Keratinocyte (primary cell): ENCODE measurements at places on chromosomes 13 and 19. TPM values are rescaled to one million over a fixed set of nuclear protein-coding genes. Genes with fewer than 3 reads are reported as not detected.

DNA sequence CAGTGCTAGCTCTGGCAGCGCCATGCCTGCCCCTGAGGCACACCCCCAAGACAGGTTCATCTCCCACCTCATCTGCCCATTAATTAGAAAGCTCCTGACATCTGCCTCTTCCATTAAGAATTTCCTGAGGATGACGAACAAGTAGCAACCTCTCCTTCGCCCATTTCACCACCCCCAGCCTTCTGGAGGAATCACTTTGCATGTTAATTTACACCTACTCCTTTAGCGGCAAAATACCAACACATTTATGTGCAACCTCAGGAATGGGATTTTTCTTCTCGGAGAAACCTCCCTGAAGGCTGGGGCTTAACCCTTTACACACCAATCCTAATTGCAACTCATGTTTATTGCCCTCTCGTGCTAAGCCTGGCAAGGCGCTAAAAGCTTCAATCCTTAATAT is 13.8 kb downstream of the SLC7A1 start:
- H3K4me1 ChIP-seq = peaks cover 83% of the 10 kb centered on the region
- DNase-seq = no peak
- peak overlapping the region; percentile 39 for H3K4me3 ChIP-seq
- peak overlapping the region; percentile 29 for H3K27ac ChIP-seq
- H3K36me3 ChIP-seq = peaks cover 26% of the 10 kb centered on the region

The CASP14 gene
- 52.7 to 243 TPM (median 122 TPM) in 3 replicates for polyA plus RNA-seq

The KLK8 gene
- polyA plus RNA-seq = 88.8 to 232 TPM (median 118 TPM) in 3 replicates

- no peaks in the 10 kb centered on the region for H3K27me3 ChIP-seq
- H3K36me3 ChIP-seq = no peaks in the 10 kb centered on the region
- H3K4me3 ChIP-seq = no peak overlapping the region
- no peak for DNase-seq
- no peaks in the 10 kb centered on the region for H3K4me1 ChIP-seq
- no peak overlapping the region for H3K27ac ChIP-seq
Observed at GRCh38 chr13:81117416-81117815, 776.5 kb upstream of the SPRY2 start.

GRCh38 chr19:6039566-6040225 is 61.8 kb upstream of the RANBP3 start:
- H3K4me3 ChIP-seq = no peak overlapping the region
- no peak for DNase-seq
- no peaks in the 10 kb centered on the region for H3K4me1 ChIP-seq

The TTC9B gene
- not detected in 3 replicates for polyA plus RNA-seq
